Activated CD4-positive, alpha-beta T cell treated with anti-CD3 and anti-CD28 coated beads for 1 hour (primary cell): ENCODE measurements at places on chromosomes 4 and X.

- no peak for DNase-seq
Measured at GRCh38 chrX:12349201-12349600, 210.9 kb downstream of the FRMPD4 start.

DNA sequence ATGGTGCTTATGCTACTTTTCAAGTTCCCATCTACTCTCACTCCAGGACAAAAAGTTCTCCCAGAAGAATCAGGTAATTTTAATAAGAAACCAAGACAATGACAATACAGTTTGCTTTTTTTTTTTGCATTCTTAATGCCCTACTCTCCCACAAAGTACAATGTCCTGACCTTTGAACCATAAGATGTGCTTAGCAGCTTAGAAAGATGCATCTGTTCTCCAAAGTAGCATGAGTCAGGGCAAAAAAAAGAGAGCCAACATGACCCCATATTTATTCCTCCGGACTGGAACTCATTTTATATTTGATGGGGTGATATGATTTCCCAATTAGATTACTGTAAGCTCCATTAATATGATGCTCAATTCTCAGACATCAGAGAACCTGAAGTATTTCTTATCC, 16.5 kb upstream of the PDCL2 start:
- DNase-seq: no peak

- DNase-seq: no peak
Measured at GRCh38 chr4:8544741-8545438, 35.3 kb upstream of the GPR78 start.

GRCh38 chr4:84503495-84504437, 4.7 kb upstream of the NKX6-1 start:
- no peak for DNase-seq

GRCh38 chrX:6024204-6024603, 204.5 kb downstream of the NLGN4X start:
- DNase-seq: no peak

- no peak for DNase-seq
Measured at GRCh38 chr4:154491341-154492271, at the start of gene DCHS2. TSS of gene DCHS2 (minus strand) at chr4:154491799. CDS start at chr4:154491355, 444 bp downstream.
